Sciatic nerve (tissue), 2 donors: ENCODE measurements at places on chromosomes 13 and 19.
A peak's percentile ranks its signal among the peaks of the same experiment; 100 is the strongest.

- DNase-seq = no peak
These were observed 69.6 kb upstream of the RNF113B start for GRCh38 chr13:98246538-98247172.

GRCh38 chr19:1168572-1169410 is 5.3 kb downstream of the SBNO2 start:
- DNase-seq = peak; percentile 70

DNA sequence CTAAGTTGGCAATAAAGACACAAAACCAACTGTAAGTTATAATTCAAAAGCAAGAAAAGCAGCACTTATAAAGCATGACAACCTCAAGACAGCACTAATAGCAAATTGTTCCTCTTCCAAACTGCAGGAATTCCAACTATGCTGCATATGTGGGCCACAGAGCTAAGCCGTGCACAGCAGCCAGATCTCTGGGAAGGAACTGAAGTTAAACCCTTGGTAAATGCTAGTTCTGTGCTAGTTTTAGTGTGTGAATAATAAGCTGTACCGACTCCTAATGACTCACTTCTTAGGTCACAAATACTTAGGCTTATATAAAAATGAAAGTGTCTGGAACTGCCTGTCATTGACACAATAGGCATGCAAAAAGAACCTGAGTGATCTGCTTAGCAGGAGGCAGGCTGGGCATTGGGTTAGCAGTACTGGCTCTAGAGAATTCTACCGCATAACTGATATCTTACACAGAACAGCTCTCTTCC is 21.2 kb upstream of the GTF3A start:
- DNase-seq = no peak

- no peak for DNase-seq
These were observed 359.2 kb downstream of the KCTD12 start for GRCh38 chr13:76527041-76527440.

DNA sequence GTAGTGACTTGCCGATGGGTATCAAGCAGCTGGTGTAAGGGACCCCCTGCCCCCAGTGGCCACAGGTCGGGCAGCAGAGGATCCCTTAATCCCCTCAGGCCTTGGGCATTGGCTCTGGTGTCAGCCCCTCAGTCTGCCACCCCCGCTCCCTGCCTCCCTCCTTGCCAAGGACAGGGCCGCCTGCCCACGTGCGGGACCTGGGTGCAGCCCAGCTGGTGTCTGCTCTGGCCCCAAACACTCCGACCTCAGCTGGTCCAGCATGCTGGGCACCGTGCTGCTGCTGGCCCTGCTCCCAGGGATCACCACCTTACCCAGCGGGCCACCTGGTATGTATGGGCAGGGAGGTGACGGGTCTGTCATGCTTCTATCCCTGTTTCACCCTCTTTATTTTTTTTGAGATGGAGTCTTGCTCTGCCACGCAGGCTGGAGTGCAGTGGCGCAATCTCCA is at the start of gene TGFBR3L:
TSS of gene TGFBR3L (plus strand) at position 233 of the 448 bp plus-strand sequence.
- no peak for DNase-seq

GRCh38 chr19:1997353-1998233 is 17.9 kb downstream of the BTBD2 start:
- DNase-seq = no peak

DNA sequence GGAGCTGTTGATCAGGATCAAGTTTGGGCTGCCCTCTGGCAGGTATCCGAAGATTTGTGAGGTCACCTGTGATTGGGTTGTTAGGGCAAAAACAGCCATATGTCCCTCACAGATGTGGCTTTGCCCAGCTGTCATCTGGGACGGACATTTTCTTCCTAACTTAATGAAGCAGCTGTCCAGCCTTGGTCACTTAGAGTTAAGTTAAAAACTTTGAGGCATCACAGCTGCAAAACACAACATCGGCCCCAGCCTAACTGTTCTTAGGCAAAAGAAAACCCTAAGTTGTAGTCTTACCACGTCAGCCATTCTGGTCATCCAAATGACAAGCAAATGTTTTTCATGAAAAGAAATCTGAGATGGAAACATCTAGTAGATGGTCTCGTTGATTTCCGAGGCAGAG is 318.4 kb downstream of the DCLK1 start:
- no peak for DNase-seq

GRCh38 chr13:28557725-28558520 is 63.0 kb upstream of the FLT1 start:
- no peak for DNase-seq
